Effector memory CD4-positive, alpha-beta T cell (primary cell): ENCODE measurements at places on chromosomes 11 and 22.

- no peak for DNase-seq
These were observed 6.0 kb downstream of the VSIG2 start for GRCh38 chr11:124745835-124746620.

- no peak for DNase-seq
These were observed 452 bp upstream of the ATXN10 start for GRCh38 chr22:45670981-45671782.

DNA sequence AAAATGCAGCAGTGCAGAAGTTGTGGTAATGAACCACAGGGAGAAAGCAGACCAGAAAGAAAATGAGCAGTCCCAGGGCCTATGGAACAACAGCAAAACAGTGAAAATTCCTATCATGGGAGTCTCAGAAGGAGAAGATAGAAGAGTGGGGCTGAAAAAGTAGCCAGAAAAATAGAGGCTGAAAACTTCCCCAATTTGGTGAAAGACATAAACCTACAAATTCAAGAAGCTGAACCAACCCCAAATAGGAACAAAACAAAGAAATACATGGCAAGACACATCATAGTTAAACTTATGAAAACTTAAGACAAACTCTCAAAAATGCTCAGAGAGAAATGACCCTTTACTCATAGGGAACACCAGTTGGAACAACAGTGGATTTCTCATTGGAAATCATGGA is 11.4 kb downstream of the FGF19 start:
- DNase-seq = no peak

DNA sequence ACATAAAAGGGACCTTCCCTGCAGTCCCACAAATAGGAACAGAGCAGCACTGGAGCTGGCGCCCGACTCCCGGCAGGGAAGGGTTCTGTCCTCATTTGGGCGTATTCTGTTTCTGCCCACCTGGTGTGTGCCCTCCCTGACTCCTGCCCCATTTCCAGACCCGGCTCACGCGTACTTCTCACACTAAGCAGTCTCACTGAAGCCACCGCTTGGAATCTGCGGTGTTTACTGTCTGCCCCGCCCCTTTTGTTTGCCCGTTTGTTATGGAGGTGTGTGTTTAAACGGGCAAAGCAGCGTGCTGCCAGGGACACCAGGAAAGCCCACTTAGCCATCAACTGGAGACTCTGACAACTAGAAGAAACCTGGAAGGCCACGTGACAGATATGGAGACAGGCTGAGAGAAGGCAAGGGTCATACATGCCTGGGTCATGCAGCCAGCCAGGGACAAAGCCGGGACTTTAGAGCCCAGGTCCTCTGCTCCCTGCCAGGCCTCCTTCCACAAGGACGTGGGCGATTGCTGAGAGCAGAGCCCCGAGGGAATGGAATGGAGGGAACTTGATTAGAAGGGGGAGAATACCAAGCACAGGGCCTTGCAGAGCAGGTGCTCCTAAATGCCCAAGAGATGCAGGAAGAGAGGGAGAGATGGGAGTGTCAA is 8.7 kb upstream of the EFCAB6 start:
- no peak for DNase-seq

DNA sequence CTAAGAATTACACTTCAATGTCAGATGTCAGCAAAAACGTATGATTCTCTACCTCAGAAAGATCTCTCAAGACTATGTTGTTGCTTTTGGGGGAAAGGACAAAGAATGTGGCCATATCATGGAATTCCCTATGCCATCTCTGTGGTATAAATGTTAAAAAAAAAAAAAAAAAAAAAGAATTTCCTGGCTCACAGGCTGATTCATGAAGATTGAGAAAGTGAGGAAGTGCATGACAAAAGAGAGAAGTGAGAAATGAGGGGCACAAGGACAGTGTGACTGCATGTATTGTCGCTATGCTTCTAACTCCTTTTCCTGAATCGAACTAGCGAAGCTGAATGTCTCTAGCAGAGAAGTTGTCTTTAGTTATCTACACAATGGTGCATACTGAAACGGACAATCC is 80.6 kb upstream of the CARD18 start:
- DNase-seq = no peak

GRCh38 chr22:29661336-29661735 is 57.9 kb downstream of the NF2 start:
- no peak for DNase-seq

DNA sequence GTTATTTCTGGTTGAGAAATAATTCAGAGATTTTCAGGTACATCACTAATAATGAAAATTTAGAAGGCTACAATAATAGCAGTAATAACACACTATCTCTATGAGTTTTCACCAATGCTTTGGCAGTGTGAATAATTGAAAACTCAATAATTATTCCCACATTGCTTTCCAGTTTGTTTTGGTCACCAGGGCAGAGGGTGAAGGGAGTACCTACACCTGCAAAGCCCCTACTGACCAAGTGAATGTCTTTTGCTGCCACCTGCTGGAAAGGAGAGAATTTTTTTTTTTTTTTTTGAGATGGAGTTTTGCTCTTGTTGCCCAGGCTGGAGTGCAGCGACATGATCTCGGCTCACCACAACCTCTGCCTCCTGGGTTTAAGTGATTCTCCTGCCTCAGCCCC is 3.2 kb downstream of the NELL1 start:
- no peak for DNase-seq

GRCh38 chr11:70315716-70316115 is 45.2 kb downstream of the PPFIA1 start:
- no peak for DNase-seq

DNA sequence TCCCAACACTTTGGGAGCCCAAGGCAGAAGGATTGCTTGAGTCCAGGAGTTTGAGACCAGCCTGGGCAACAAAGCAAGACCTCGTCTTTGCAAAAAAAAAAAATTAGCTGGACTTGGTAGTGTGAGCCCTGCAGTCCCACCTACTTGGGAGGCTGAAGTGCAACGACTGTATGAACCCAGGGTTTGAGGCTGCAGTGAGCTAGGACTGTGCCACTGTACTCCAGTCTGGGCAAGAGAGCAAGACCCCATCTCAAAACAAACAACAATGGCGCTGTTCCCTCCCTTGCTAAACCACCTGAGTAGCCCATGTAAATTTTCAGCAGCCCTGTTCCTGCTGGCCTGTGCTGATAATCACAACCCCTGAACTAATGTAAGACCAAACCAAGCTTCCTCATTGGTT is 3.1 kb downstream of the LAMTOR1 start:
- no peak for DNase-seq

GRCh38 chr11:79168530-79169110 is 272.2 kb downstream of the TENM4 start:
- no peak for DNase-seq

DNA sequence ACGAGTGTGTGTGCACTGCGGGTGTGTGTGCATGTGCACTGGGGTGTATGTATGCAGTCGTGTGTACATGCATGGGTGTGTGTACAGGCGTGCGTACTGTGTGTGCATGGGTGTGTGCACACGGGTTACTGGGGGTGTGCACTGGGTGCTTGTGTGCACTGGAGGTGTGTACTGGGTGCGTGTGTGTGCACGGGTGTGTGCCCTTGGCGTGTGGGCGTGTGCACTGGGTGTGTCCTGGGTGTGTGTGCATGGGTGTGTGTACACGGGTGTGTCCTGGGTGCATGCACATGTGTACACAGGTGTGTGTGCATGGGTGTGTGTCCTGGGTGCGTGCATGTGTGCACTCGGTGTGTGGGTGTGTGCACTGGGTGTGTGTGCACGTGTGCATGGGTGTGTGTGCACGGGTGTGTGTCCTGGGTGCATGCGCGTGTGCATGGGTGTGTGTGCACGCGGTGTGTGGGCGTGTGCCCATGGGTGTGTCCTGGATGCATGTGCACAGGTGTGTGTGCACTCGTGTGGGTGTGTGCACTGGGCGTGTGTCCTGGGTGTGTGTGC is 39.1 kb downstream of the BRSK2 start:
- DNase-seq = no peak

DNA sequence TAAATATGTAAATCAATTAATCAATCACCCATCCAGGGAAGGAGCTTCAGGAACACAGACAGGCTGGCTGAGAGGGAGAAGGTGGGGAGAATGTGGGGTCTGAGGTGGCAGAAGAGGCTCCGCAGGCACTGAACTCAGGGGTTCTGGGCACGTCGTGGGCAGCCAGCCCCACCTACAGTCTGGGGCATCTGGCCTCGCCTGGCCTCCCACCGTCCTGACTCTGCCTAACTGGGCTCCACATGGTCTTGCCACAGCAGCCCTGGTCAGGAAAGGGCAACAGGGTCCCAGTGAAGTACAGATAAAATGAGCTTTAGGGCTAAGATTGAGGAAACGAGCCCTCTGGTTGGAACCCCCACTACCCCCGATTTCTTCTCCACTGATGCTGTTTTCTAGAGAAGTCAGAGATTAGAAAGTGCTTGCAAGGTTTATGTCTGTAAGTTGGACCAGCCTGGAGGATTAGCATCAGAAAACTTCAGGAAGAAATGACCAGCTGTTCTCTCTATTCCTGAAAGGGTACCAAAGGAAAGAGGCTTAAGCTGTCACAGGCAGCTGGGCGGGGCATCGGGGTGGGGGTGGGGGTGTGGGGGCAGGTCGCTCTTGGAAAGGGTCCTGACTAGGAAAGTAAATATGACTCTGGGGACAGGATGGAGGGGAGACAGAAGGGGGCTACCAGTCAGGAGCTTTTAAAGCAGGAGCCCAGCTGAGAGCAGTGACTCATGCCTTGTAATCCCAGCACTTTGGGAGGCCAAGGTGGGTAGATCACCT is 261.7 kb downstream of the BUD13 start:
- no peak for DNase-seq

DNA sequence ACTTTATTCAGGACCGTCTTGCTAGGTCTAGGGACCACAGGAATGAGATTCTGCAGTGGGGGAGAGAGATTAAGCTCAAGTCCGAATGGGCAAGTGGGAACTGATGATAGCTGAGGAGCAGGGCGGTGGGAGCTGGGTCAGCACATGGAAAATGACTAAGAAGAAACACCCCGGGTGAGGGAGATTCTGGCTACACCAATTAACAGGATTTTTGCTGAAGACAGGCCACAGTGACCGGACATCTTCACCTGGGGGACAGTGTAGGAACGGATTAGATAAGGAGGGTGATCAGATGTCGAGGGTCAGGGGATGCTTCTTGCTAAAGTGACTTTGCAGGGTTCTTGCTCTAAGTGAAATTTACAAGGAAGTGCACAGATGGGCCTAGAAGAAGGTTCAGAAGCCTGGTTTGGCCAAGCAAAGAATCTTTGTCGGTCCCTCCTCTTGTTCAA is 8.5 kb upstream of the DGCR8 start:
- no peak for DNase-seq

GRCh38 chr11:57787920-57788702 is 26.5 kb downstream of the CTNND1 start:
- no peak for DNase-seq

DNA sequence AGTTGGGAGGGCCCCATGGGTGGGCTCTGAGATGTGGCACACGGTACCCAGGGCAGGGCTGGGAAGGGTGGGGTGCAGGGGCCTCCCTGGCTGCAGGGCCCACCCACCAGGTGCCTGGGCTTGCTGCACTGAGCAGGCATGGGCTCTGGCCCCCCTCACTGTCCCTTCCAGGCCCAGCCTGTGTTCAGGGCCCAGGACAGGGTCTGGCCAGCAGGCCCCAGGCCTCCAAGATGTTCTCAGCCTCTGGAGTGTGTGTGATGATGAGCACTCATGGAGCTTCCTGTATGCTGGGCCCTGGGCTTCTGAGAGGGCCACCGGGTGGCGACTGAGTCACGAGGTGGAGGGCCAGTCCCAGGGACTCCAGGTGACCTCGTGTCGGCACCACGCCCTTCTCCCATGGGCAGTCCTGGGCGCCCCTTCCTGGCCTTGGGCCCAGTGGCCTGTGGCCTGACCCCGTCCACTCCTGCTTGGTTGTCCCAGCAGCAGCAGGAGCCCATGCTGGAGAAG is 55.9 kb upstream of the CCDC188 start:
- no peak for DNase-seq

- DNase-seq = no peak
These were observed 13.4 kb upstream of the ACR start for GRCh38 chr22:50724616-50725015.

DNA sequence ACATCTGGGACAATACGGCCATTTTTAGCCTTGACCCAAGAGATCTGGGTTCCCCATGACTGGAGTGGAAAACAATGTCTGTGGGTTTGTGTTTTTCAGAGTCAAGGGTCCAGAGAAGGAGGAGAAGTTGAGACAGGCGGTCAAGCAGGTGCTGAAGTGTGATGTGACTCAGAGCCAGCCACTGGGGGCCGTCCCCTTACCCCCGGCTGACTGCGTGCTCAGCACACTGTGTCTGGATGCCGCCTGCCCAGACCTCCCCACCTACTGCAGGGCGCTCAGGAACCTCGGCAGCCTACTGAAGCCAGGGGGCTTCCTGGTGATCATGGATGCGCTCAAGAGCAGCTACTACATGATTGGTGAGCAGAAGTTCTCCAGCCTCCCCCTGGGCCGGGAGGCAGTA is 15.7 kb downstream of the NNMT start:
- no peak for DNase-seq

- no peak for DNase-seq
These were observed 19.9 kb downstream of the CD44 start for GRCh38 chr11:35158701-35159510.

DNA sequence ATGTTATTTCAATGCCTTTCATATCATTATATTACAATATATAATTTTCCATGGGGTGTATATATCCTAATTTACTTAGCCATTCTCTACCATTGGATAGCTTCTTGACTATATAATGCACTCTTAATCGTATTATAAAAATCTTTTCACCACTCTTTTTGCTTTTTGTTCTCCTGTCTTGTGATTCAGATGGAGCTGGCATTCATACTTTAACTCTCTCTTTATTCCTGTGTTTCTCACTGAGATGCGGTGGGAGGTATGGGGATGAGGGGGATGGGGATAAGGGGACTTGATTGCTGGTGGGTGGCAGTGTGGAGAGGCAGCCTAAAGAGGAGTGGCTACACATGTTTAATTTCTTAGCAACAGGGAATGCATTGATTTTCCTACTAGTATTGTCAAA is 105.9 kb downstream of the NELL1 start:
- DNase-seq = no peak

- DNase-seq = no peak
These were observed 2.4 kb upstream of the FSHB start for GRCh38 chr11:30228323-30228884.

- peak; percentile 47 for DNase-seq
These were observed 3.7 kb downstream of the CATSPER1 start for GRCh38 chr11:66022401-66023185.

DNA sequence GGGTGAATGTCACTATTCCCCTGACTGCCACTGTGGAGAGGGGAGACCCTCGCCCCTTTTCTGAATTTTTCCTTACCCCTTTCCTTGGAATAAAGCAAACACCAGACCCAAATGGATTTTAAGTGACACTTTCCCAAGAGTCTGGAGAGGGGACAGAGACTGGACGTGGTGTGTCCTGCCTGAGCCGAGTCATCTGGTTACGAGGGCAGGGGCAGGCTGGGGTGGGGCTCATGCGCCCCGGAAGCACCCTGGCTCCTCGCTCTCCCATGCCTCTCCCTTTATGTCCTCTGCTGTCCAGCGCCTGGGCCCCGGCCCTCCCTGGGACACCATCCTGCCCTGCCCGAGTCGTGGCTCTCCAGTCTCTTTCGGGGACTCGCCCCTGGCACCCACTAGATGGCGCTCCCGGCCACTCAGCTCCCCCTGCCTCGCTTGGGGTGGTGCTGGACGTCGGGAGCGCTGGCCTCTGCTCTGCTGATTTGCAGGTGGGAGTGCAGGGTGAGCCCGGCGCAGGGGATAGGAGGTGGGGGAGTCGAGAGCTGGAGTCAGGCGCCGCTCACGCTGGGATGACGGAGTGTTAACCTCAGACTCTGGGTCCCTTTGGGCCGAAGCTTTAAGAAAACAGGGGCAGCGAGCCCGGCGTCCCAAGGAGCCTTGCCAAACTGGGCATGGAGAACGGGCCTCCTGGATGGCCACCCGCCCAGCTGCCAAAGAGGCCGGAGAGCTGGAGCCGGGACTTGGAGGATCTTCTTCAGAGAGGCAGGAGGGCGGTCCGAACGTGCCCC is 89.8 kb downstream of the RPS6KA4 start:
- peak; percentile 29 for DNase-seq
